ENCODE measurements at places on chromosomes 16 and 17. TPM values are rescaled to one million over a fixed set of nuclear protein-coding genes. Genes with fewer than 3 reads are reported as not detected.
A peak's percentile ranks its signal among the peaks of the same experiment; 100 is the strongest.

DNA sequence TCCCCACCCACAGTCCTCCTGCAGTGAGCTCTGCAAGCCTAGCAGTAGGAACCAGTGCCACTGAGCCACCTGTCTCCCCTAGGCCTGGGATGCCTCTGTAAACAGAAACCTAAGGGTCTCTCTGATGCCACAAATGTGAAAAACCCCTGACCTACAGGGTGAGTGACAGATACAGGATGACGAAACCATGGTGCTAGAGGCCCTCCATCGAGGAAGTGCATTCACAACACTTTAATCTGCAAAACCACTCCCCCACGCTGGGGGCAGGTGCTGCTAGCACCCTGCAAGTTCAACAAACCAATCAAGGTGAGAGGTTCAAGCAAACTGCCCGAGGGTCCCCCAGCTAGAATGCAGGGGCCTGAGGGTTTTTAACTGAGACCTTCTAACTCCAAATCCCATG is 59.5 kb downstream of the CDYL2 start:
- DNase-seq = no peak

GRCh38 chr17:45338023-45338781 is 21.4 kb upstream of the MAP3K14 start:
- DNase-seq = no peak

DNA sequence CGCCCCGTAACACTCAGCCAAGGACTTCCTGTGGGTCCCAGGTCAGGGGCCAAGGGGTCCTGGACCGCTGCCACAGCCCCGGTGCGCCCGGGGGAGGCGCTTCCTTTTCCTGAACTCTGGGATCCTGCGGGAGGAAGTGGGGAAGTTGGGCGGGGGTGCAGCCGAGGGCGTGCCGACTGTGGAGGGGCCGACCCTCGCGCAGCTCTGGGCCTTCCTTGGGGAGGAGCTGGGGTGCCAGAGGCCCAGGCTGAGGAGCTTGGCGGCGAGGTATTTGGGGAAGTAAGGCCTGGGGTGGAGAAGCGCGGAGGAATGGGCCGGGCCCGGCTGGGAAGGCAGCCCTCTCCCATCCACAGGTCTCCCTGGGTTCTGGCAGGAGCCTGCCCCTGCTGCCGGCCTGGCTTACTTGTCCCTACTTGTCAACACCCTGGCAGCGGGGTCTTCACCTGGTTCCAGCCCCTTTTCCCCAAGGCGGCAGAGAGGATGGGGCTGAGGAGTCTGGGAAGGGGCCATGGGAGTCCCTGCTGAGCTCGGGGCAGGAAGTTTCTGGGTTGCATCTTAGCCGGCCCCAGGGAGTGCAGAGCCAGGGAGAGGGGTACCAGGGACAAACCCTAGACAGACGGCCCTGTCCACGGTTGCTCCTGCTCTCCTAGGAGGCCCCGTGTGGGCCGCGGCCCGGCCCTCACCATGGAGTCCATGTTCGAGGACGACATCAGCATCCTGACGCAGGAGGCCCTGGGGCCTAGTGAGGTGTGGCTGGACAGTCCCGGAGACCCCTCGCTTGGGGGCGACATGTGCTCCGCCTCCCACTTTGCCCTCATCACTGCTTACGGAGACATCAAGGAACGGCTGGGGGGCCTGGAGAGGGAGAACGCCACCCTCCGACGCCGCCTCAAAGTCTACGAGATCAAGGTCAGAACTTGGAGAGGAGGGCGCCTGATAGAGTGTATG is 1.7 kb downstream of the TBKBP1 start:
- peak; percentile 87 for DNase-seq

GRCh38 chr17:33870936-33871335 is 384.1 kb upstream of the CCL2 start:
- DNase-seq = no peak

- no peak for DNase-seq
These were observed 6.0 kb downstream of the WFIKKN2 start for GRCh38 chr17:50841277-50841948.

DNA sequence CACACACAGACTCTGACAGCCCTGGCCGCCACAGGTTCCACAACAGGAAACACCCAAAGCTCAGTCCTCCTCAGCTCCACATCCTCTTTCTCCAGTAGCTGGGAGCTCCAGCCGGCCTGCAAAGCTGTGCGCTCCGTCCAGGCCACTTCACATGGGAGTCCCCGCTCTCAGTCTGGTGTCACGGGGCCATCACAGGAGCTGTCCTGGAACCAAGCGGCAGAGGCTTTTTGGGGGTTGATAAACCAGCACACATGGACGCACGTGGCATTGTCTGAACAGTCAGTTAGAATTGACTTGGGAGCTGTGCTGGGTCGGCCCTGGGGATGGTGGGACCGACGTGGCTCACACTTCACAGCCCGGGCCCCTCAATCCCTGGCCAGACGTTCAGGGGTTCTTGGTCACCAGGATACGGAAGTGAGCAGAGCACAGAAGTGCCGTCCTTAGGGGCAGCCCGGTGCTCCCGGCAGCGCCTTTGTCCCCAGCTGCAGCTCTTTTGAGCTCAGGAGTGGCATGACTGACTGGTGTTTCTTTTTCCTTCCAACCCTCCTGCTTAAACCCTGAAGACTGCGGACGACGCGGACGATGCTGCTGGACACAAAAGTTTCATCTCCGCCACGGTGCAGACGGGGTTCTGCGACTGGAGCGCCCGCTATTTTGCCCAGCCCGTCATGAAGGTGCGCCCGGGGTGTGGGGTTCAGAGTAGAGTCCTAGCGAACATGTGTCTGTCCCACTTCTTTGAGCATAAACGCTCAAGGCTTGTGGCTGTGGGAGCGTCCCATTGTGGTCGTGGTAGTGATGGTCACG is 66.6 kb upstream of the CHMP6 start:
- no peak for DNase-seq

- DNase-seq = no peak
These were observed 20.3 kb upstream of the SPNS2 start for GRCh38 chr17:4478318-4478830.

DNA sequence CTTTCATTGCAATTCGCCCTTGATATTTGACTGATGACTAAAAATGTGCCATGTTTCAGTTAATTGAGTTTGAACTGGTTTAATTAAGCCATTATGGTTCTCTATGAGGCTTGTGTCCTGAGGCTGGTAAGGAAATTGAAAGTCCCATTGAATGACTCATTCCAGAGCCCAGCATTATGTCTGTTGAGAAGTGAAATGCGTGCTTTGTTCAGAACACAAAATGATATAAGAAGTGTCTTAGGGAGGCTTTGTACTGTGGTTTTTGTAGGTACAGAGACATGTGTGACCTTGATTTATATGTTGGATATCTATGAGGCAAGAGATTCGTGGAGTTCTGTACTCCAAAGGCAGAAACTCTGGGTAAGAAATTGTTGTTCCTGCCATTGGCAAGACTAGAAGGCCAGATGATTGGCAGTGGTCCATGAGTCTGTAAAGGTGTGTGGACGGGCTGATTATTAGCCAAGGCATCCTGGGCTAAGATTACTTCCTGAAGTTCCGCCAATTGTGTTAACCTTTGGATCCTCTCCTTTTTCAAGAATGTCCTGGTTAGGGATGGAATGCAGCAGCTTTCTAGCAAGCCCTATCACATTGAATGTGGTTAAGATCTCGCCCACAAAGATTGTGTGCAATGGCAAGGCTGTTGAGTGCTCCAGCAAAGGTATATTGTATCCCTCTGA is 103.7 kb downstream of the NPIPB5 start:
- DNase-seq = no peak

DNA sequence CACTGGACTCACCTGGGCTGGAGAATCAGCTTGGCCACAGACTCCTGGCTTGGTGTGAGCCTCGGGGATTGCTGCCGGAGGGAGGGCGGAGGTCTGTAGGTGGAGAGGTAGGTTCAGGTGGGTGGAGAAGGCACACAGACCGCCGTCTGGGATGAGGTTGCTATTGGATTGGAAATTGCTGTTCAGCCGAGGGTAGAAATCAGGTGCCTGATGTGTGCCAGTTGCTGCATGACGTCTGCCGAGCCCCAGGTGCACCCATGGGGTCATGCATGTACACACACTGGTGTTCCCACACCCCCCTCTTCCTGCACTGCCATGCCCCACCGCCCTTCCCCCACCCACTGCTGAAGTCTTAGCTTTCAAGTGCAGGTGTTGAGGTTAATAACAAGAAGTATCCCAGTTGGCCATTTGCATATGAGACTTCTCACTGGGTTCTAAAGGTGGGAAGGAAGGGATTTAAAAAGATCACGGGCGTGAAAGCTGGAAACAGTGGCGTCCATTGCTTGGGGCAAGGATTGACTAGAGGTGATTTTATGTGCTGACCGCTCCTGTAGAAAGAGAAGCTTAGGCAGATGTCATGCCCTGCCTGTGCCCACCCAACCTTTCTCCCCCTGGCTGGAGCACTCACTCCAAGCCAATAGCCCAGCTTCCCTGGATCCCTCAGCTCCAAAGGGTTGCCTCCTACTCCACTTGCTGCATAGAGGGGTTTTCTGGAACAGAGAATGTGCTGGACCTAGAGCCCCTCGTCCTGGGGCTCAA is 193.6 kb downstream of the CCDC182 start:
- DNase-seq = peak; percentile 85

GRCh38 chr16:11972128-11972527 is 4.4 kb upstream of the SNX29 start:
- DNase-seq = peak; percentile 40

GRCh38 chr17:61402978-61403800 is 3.5 kb downstream of the TBX2 start:
- peak; percentile 55 for DNase-seq

- DNase-seq = no peak
These were observed 7.1 kb downstream of the TMEM97 start for GRCh38 chr17:28326114-28326513.

GRCh38 chr17:16870253-16871245 is 101.4 kb downstream of the TNFRSF13B start:
- DNase-seq = no peak

DNA sequence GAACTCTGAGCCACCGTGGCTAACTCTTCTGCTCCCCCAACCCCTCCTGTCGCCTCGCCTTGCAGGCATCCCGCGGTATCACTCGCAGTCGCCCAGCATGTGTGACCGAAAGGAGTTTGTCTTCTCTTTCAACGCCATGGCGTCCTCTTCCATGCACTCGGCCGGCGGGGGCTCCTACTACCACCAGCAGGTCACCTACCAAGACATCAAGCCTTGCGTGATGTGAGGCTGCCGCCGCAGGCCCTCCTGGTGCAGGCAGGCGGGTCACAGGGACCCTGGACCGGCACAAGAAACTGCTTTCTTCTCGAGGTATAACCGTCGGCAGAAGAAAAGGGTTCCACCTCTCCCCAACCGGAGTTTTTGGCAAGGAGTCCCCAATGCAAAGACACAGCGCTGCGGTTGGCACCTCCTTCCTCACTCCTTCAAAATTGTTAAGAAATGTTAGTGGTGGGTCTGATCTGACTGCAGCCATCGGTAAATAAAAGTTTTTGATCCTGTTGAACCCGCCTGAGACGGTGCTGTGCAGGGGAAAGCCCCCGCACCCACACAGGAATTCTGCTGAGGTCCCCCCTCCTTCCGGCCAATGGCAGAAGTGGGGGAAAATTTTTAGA is 2.6 kb downstream of the FOXF1 start:
- peak; percentile 66 for DNase-seq

DNA sequence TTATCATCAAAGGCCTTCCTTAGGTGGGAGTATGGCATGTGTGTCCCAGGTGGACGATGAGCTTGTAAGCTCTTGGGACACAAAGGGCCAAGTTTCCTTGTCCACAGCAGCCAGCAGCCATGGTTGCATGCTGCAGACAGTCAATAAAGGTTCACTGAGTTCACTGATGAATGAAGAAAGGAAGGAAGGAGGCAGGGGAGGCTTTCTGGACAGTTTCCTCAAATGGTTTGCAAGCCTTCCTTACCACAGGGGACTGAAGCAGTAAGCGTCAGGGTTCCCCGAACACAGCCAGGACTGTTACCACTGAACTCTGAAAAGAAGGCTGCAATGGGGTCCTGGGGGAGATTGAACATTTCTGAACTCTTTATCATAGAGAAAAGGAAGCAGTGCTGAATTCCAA is 111.1 kb downstream of the GAS7 start:
- no peak for DNase-seq

- DNase-seq = no peak
These were observed 44.8 kb downstream of the CPPED1 start for GRCh38 chr16:12758670-12759558.

PPY gene
- polyA plus RNA-seq = not detected

CEP20 gene
- polyA plus RNA-seq = 24.8 TPM

MTSS2 gene
- polyA plus RNA-seq = 19.2 TPM

TMEM238L gene
- 3.2 TPM for polyA plus RNA-seq

C17orf67 gene
- 0.69 TPM for polyA plus RNA-seq

REXO5 gene
- polyA plus RNA-seq = 1.6 TPM

CCL8 gene
- not detected for polyA plus RNA-seq

All from kidney (tissue), 22 donors.